ENCODE measurements at places on chromosomes 2 and 18. TPM values are rescaled to one million over a fixed set of nuclear protein-coding genes. Genes with fewer than 3 reads are reported as not detected.

DNA sequence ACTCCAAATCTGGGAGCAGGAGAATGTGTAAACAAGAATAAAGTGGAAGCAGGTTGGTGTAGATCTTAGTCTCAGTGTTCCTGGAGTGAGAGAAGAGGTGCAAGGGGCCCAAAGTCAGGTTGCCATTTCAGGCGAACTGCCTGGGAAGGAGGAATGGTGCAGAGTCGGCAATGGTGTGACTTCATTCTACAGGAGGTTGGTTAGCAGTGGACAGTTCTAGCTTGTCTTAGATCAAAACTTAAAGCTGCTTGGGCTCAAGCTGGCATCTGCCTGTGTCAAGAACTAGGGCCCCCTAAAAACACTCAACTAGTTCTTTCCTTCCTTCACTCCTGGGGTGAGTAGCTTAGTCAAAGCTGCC is 3.5 kb downstream of the STK16 start:
- H3K27ac ChIP-seq, result peak overlapping the region; percentile 67
- no peaks in the 10 kb centered on the region for H3K36me3 ChIP-seq
- H3K4me3 ChIP-seq, result no peak overlapping the region
- no peaks in the 10 kb centered on the region for H3K27me3 ChIP-seq

GRCh38 chr2:107712857-107713256 is 113.8 kb upstream of the RGPD4 start:
- H3K27me3 ChIP-seq, result no peaks in the 10 kb centered on the region
- DNase-seq, result no peak
- no peaks in the 10 kb centered on the region for H3K36me3 ChIP-seq
- no peaks in the 10 kb centered on the region for H3K4me1 ChIP-seq

DNA sequence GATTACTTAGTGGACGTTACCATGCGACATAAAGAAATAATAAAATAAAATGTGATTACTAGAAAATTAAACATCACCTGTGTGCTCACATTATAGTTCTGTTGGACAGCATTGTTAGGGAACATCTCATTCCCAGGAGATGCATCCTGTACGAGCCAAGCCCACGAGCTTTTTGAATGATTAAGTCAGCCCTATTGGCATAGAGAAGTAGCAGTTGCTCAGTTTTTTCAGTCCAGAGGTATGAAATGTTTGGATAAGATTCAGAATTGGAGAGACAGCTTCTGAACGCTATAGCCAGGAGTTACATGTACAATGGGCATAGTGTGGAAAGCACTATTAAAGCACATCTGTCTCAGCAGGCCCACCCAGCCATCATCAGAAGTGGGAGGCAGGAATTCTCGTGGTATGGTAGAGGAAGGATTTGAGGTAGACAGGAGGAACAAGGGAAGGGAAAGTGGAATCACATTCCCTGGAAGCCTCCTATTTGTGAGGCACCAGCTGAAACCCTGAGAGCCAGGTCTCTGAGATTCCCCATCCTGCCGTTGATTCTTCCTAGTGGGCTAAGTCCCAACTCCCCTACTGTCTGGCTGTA is 8.6 kb downstream of the SPATS2L start:
- H3K4me3 ChIP-seq, result no peak overlapping the region
- DNase-seq, result no peak
- no peaks in the 10 kb centered on the region for H3K27me3 ChIP-seq
- H3K27ac ChIP-seq, result no peak overlapping the region

GRCh38 chr2:113888641-113889470 is 1.0 kb upstream of the ACTR3 start:
- H3K27me3 ChIP-seq, result no peaks in the 10 kb centered on the region
- H3K27ac ChIP-seq, result peak overlapping the region; percentile 34
- H3K36me3 ChIP-seq, result no peaks in the 10 kb centered on the region
- no peak for DNase-seq
- H3K4me1 ChIP-seq, result peaks cover 4% of the 10 kb centered on the region

DNA sequence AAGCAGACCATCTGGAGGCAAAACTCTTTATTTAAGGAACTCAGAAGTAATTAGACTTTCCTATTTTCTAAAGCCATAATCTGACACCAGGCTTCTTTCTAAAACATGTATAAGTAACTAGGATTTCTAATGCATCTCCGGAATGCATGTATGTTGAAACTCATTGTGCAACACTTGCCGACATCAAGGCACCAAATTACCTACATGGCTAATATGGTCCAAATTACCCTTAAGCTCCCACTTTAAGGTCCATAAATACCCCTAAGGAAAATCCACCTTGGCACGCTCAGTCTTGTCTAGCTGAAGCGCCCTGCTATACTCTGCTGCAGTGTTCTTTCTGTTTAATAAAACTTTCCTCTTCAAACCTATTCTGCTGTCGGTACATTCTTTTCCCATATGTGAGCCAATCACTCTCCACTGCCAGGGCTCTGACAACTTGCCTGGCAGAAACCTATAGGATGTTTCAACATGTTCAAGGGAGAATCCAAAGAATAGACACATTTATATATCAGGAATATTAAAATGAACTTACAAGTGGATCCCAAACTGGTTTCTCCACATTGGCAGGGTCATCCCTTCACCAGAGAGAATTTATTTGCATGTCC is 171.9 kb downstream of the GALNT1 start:
- no peak overlapping the region for H3K27ac ChIP-seq
- no peak overlapping the region for H3K4me3 ChIP-seq
- H3K4me1 ChIP-seq, result no peaks in the 10 kb centered on the region

DNA sequence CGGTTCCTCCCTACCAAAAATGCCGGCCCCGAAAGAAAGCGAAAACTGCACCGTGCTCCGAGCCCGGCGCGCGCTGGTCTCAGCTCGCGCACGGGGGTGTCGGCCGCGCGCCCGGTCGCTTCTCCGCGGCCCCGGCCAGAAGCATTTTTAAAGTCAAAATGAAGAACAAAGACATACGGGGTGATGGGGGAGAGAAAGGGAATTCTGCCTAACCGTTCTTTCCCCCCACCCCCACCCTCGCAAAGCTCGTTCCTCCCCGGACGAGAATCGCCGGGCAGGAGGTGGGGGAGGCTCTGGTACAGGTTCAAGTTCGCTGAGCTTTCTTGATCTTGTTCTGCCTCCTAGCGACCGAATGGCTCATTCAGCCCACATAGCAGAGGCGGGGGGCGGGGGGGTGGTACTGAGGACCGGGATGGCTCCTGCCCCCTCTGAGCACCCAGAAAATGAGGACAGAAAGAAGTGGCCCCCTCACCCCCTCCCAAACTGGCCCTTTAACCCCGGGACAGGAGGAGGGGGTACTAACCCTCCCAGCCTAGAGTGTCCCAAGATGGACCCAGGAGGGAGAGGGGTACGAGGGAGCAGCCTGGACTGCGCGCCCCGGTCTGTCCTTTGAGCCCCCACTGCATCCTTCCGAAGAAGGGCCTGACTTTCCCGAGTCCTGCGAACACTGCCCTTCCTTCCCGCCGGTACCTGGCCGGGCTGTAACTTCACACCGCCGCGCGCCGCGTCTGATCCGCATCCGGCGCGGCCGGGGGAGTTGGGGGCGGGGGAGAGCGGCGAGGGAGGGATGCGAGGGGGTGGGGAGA is 3.1 kb downstream of the BCL11A start:
- DNase-seq, result peak; percentile 77
- H3K27ac ChIP-seq, result no peak overlapping the region
- H3K4me1 ChIP-seq, result no peaks in the 10 kb centered on the region
- H3K27me3 ChIP-seq, result peaks cover 5% of the 10 kb centered on the region
- H3K4me3 ChIP-seq, result peak overlapping the region; percentile 61

DNA sequence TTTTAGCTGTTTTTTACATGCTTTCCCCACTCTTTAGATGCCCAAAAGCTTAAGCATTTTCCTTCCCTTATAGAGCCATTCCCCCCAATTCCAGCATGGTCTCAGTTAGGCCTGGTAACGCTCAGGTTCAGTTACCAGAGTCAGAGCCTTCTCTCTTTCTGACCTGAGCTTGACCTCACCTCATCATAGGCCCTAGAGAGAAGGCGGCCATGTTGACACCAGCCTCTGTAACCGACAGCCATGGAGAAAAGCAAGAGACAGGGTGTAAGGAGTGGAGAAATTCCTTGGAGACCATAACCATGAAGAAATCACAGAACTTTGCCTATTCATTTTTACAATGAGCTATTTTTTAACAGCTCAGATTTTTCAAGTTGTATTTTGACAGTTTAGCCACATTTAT is 99.4 kb downstream of the RTN4 start:
- no peaks in the 10 kb centered on the region for H3K36me3 ChIP-seq
- H3K27ac ChIP-seq, result no peak overlapping the region
- H3K27me3 ChIP-seq, result no peaks in the 10 kb centered on the region
- no peaks in the 10 kb centered on the region for H3K4me1 ChIP-seq
- no peak overlapping the region for H3K4me3 ChIP-seq
- no peak for DNase-seq

- DNase-seq, result no peak
- no peak overlapping the region for H3K27ac ChIP-seq
- H3K27me3 ChIP-seq, result no peaks in the 10 kb centered on the region
- no peaks in the 10 kb centered on the region for H3K36me3 ChIP-seq
- H3K4me1 ChIP-seq, result no peaks in the 10 kb centered on the region
These were observed 932.9 kb downstream of the TDRD15 start for GRCh38 chr2:22056621-22057132.

DNA sequence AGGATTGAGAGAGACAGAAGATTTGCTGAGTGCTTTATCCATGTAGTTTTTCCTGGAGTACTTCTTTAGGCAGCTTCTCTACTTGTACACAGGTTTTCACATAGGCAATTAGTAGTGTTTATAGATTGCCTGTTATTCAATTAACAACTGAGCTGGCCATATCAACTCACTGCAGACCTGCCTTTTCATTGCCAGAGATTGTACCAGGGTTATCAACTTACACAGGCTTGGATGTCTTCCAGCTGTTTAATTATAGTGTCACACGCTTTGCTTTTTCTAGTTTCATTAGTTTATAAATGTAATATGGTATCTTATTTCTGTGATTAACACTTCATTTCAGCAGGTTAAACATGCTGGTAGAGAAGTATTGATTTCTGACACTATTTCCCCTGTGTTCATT is 125.9 kb downstream of the GPD2 start:
- H3K4me1 ChIP-seq, result no peaks in the 10 kb centered on the region
- no peak overlapping the region for H3K27ac ChIP-seq
- H3K36me3 ChIP-seq, result no peaks in the 10 kb centered on the region
- no peaks in the 10 kb centered on the region for H3K27me3 ChIP-seq
- no peak overlapping the region for H3K4me3 ChIP-seq

GRCh38 chr2:45647986-45648520 is 3.4 kb upstream of the PRKCE start:
- no peak for DNase-seq
- H3K4me1 ChIP-seq, result no peaks in the 10 kb centered on the region
- H3K27ac ChIP-seq, result no peak overlapping the region
- no peak overlapping the region for H3K4me3 ChIP-seq

The CERKL gene
- polyA plus RNA-seq, result 0.38 TPM

The COL3A1 gene
- polyA plus RNA-seq, result 155 TPM

The GORASP2 gene
- 38.9 TPM for polyA plus RNA-seq

Data from aorta (tissue), 5 donors.